ENCODE measurements at places on chromosomes 5 and 9.
A peak's percentile ranks its signal among the peaks of the same experiment; 100 is the strongest.

- H3K27ac ChIP-seq: no peak overlapping the region
- no peak overlapping the region for H3K4me3 ChIP-seq
- no peaks in the 10 kb centered on the region for H3K36me3 ChIP-seq
- H3K4me1 ChIP-seq: no peaks in the 10 kb centered on the region
- no peak for DNase-seq
- no peaks in the 10 kb centered on the region for H3K27me3 ChIP-seq
Measured at GRCh38 chr5:127586811-127587210, 62.1 kb upstream of the CTXN3 start.

GRCh38 chr5:6784481-6784880 lies 71.2 kb downstream of the TENT4A start:
- H3K4me1 ChIP-seq: no peaks in the 10 kb centered on the region
- H3K4me3 ChIP-seq: no peak overlapping the region
- no peak overlapping the region for H3K27ac ChIP-seq
- H3K36me3 ChIP-seq: no peaks in the 10 kb centered on the region
- DNase-seq: no peak

DNA sequence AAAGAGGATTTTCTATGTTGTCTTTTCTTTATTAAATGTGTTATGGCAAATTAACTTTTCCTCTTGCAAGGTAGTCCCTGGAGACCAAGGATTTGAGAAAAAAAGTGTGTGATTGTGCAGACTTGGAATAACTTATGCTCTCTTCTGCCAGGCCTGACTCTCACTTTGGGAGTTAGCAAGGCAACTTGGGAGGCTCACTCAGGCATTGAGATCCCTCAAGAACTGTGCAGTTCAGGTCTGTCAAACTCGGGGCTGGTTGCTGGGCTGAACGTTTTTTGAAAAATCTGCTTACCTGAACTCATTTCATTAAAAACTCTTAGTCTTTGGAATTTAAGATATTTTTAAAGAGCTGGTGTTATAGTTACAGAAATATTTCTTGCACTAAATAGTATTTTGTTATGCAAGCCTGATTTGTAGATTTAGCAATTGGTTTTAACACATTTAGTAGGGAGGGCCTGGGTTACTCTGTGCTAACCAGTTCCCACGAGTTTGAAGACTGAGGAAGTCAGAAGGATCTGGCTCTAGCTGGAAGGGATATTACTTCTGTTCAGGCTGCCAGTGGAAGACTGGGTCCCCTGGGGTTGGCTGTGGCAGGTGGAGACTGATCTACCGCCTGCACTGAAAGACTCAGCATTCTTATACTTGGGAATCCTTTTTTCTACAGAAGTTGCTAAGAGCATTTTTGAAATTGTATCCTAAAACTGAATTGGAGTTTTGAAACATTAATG lies 150.4 kb upstream of the PCSK5 start:
- no peaks in the 10 kb centered on the region for H3K27me3 ChIP-seq
- no peak overlapping the region for H3K27ac ChIP-seq
- DNase-seq: peak; percentile 36

DNA sequence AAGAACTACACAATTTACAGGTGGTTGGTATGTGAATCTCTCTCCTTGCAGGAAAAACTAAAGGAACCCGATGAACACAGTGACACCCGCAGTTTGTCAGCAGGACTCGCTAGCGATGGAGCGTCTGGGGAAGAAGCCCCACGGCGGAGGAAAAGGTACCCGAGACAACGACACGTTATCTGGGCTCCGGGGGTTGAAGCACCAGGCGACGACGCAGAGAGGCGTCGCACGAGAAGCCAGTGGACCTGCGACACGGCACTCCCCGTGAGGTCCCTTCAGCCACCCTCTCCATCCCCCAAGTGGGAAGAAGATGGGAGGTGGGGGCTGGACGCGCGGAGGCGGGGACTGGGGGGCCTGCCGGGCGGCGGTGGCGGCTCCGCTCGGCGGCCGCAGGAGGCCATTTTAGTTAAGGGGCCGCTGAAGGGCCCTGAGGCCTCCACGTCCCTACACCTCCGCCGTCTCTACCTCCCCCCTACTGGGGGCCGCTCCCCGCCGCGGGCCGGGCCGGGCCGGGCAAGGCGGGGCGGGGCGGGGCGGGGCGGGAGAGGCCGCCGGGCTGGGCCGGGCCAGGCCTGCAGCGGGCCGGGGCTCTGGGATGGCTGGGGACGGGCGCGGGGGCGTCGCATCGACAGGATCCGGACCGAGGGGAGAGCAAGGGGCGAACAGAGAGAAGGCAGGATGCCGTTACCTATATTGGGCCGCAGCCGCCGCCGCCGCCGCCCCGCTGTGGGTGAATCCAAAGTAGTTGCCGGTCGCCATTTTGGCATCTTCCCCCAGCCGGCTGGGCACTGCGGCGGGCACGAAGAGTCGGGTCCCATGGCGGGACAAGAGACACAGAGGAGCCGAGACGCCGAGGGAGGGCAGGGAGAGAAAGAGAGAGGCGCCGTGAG lies 754 bp downstream of the ZFR start:
- peak overlapping the region; percentile 95 for H3K27ac ChIP-seq
- peak; percentile 12 for DNase-seq
- H3K36me3 ChIP-seq: no peaks in the 10 kb centered on the region

GRCh38 chr5:8461543-8461942 lies 592.6 kb downstream of the MTRR start:
- DNase-seq: no peak
- no peak overlapping the region for H3K4me3 ChIP-seq
- H3K27me3 ChIP-seq: no peaks in the 10 kb centered on the region
- peaks cover 14% of the 10 kb centered on the region for H3K4me1 ChIP-seq
- no peaks in the 10 kb centered on the region for H3K36me3 ChIP-seq
- no peak overlapping the region for H3K27ac ChIP-seq

DNA sequence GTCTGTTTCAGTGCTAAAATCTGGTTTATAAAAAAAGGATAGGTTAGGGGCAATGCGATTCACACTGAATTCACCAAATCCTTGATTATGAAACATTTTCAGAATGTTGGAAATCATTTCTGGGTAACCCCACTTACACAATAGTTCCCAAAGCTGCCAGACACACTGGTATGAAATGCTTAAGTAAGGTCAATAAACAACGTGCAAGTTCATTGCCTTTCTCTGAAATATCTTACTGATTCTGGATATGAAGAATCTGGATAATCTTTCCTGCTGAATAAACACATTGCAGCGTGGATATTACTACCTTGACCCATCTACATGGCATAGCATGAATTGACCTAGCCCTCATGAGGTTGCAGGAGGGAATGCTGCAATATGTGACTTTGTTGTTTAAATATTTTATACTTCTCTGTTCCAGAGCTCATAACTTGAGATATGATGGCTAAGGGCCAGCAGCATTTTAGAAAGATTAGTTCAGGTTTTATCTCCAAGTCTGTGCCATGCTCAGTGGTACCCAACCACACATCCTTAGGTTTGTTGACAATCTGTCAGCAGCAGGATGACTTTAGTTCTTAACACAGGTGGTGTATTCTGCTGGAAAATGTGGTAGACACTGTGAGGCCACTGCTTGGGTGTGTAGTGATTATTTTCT lies 121.0 kb downstream of the NREP start:
- no peaks in the 10 kb centered on the region for H3K27me3 ChIP-seq
- no peak overlapping the region for H3K4me3 ChIP-seq
- no peaks in the 10 kb centered on the region for H3K4me1 ChIP-seq
- no peaks in the 10 kb centered on the region for H3K36me3 ChIP-seq
- no peak overlapping the region for H3K27ac ChIP-seq
- DNase-seq: no peak

DNA sequence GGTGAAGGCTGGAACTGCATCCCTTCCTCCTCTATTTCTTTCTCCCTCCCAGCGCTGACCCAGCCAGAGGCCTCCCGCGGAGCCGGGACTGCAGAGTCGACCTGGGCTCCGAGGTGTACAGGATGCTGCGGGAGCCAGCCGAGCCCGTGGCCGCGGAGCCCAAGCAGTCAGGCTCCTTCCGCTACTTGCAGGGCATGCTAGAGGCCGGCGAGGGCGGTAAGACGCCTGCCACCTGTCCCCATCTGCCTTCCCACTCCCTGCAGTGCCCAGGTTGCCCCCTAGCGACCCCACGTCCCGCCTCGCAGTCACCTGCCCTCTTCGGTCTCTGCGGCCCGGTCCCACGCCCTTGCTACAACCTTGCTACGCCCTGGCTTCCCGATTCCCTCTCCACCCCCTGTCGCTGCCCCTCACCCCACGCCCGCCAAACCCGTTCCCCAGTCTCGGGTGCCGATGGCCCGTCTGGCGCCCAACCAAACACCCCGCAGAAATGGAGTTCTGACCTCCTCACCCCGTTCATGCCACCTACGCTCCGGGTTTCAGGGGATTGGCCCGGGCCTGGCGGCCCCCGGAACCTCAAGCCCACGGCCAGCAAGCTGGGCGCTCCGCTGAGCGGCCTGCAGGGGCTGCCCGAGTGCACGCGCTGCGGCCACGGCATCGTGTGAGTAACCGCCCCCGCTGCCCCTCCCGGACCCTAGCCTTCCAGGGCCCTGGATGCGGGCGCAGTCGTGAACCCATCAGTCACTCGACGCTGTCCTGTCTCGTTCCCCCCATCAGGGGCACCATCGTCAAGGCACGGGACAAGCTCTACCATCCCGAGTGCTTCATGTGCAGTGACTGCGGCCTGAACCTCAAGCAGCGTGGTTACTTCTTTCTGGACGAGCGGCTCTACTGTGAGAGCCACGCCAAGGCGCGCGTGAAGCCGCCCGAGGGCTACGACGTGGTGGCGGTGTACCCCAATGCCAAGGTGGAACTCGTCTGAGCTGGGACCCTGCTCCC lies 14.1 kb downstream of the PDLIM4 start:
- no peak for DNase-seq
- H3K4me1 ChIP-seq: peaks cover 74% of the 10 kb centered on the region
- no peak overlapping the region for H3K4me3 ChIP-seq
- no peaks in the 10 kb centered on the region for H3K27me3 ChIP-seq

- H3K36me3 ChIP-seq: no peaks in the 10 kb centered on the region
- H3K4me1 ChIP-seq: no peaks in the 10 kb centered on the region
- no peak for DNase-seq
- H3K27me3 ChIP-seq: no peaks in the 10 kb centered on the region
- no peak overlapping the region for H3K27ac ChIP-seq
Measured at GRCh38 chr5:128192368-128192767, 108.8 kb downstream of the SLC12A2 start.

GRCh38 chr5:7884491-7885267 lies 15.7 kb downstream of the MTRR start:
- peaks cover 6% of the 10 kb centered on the region for H3K4me1 ChIP-seq
- no peaks in the 10 kb centered on the region for H3K27me3 ChIP-seq
- no peak overlapping the region for H3K4me3 ChIP-seq
- no peak for DNase-seq
- H3K36me3 ChIP-seq: peaks cover 78% of the 10 kb centered on the region

GRCh38 chr5:78896132-78896531 lies 89.0 kb downstream of the ARSB start:
- no peaks in the 10 kb centered on the region for H3K27me3 ChIP-seq
- H3K4me1 ChIP-seq: no peaks in the 10 kb centered on the region
- no peak overlapping the region for H3K27ac ChIP-seq
- no peaks in the 10 kb centered on the region for H3K36me3 ChIP-seq
- no peak for DNase-seq
- no peak overlapping the region for H3K4me3 ChIP-seq

DNA sequence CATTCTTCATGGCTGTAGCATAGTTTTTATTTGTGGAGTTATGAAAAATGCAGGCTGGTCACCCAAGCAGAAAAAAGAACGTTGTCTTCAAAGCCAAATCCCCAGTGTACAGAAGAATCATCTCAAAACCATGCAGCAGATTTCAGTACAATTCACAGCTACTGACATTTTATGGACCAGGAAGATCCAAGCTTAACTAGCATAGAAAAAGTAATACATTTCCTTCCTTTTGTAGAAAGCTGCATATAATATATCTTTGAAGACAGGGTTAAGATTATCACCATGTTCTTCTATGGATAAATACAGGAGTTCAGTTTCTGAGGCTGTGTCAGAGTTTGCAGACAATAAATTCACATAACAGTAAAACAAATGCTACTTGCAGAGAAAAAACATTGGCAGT lies 1054.8 kb upstream of the C9orf72 start:
- no peaks in the 10 kb centered on the region for H3K4me1 ChIP-seq
- H3K4me3 ChIP-seq: no peak overlapping the region
- no peaks in the 10 kb centered on the region for H3K36me3 ChIP-seq
- H3K27me3 ChIP-seq: no peaks in the 10 kb centered on the region

DNA sequence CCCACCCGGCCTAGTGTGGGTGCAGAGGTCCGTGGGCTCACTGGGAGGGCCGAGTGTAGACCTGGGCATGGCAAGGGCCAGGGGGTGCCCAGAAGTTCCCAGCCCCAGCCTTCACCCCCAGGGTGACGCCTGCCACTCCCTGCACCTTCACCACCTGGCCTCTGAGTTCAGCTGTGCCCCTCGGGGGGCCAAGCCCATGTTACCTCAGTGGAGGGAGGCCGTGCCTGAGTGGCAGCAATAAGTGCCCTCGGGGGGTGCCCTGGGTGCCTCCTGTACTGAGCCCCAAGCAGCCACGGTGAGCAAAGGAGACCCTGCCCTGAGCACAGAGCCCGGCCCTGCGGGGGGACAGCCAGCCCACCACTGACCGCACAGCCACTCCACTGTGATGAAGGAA lies 10.3 kb upstream of the FCN2 start:
- no peak overlapping the region for H3K4me3 ChIP-seq
- no peak for DNase-seq
- no peak overlapping the region for H3K27ac ChIP-seq
- H3K27me3 ChIP-seq: peaks cover 16% of the 10 kb centered on the region
- no peaks in the 10 kb centered on the region for H3K4me1 ChIP-seq

DNA sequence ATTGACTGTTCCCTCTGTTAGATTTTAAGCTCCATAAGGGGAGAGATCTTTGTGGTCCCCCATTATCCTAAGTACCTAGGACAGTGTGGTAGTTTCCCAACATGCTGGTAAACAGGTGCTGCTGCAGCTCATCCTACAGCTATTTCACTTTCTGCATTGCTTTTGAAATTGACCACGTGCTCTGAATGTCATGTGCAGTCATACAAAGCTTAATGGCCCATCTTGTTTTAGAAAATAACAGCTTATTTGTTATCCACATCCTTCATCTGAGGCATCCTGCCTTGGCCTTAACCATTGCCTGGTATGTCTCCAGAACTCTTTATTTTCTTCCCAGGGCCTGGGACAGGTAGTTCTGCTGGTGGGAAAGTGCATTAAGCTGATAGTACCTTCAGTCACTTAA lies 14.7 kb downstream of the PIK3R1 start:
- peaks cover 5% of the 10 kb centered on the region for H3K36me3 ChIP-seq
- H3K4me3 ChIP-seq: no peak overlapping the region

DNA sequence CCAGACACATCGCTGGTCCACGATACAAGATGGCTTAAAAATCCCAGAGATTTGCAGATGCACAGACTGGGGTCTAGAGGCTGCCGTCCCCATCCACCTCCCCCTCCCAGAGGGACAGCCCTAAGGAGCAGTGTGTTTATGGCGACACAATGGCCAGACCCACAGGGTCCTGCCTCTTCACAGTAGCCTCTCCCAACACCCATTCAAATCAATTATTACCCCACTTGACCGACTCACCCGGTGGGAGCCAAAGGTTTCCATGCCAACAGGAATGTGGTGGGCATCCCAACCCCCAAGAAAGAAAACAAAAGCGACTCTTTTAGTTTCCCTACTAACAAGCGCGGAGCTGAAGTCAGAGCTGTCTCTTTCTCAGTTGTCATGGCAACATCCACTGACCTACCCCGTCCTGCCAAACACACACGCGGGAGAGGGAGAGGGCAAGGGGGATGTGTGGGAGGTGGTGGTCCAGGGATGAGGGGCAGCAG lies 209.0 kb downstream of the TTLL11 start:
- no peaks in the 10 kb centered on the region for H3K27me3 ChIP-seq
- no peak overlapping the region for H3K4me3 ChIP-seq
- no peak for DNase-seq
- no peaks in the 10 kb centered on the region for H3K4me1 ChIP-seq
- H3K27ac ChIP-seq: peak overlapping the region; percentile 84
